Forelimb muscle (tissue), 1 donor: ENCODE measurements at places on chromosomes 3 and 15. TPM values are rescaled to one million over a fixed set of nuclear protein-coding genes. Genes with fewer than 3 reads are reported as not detected.

- DNase-seq, result no peak
Measured at GRCh38 chr3:183484431-183485075, 56.1 kb upstream of the MCF2L2 start.

DNA sequence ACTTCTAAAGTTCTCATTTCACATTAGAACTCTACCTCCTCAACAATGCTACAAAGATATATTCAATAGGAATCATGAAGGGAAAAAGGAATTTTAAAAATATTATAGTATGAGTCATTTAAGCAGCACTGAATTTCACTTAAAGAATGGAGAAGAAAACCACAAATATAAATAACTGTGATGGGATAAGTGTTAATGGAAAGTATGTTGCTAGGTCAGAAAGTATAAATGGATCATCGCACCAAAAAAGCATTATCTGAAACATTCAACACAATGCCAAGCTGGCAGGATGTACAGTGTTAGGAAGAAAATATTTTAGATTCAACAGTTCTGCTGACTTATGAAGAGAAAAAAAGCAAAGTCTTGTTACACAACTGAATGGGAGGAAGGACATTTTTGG is 101.4 kb downstream of the TFG start:
- no peak for DNase-seq

OSBPL10 gene
- 6.8 TPM for polyA plus RNA-seq

- no peak for DNase-seq
Measured at GRCh38 chr3:170778240-170779217, 91.5 kb downstream of the RPL22L1 start.

DNA sequence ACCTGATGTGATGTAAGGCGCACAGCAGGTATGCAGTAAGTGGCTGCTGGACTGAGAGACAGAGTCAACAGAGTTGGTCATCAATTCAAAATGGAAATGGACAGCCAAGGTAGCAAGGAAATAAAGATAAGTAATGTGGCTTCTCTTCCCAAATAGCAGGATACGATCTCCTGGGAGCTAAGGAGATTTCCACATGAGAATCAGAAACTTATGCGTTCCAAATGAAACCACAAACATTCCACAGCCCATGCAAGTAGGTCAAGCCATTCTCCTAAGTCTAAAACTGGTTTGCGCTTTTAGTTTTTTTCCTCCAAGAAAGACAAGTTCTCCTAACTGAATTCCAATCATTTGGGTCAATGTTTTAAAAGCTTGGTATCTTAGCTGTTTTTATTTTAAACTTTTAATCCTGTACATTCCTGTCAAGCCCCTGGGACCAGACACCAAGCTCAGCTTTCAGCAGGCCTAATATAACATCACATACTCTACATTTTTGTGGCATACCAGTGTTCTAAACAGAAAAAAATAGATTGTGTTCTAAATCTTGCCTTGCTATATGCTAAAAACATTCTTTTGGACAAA is 73.7 kb upstream of the TSPAN3 start:
- no peak for DNase-seq

DNA sequence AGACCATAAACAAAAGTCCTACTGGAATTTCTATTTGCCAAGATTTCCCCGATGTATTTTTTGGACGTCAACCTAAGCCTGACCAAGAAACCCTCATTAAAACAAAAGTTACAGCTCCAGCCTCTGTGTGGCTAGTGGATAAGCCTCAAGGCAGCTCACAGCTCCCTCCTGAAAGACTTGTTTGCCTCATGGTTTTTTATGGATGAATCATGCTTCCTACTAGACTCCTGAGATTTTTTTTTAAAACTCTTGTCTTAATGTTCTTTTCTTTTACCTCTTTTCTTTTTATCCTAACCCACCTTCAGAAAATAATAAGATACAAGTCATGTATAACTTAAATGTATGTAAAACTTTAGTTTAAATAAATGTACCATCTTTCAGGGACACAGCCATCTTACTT is 52.4 kb downstream of the SUCNR1 start:
- DNase-seq, result no peak

MYRIP gene
- polyA plus RNA-seq, result 0.89 TPM

GRCh38 chr3:23501201-23501802 is 298.2 kb downstream of the UBE2E2 start:
- no peak for DNase-seq
